NCI-H1417 treated with DMSO at 0.1 percent for 48 hours (cell line): ENCODE measurements at places on chromosomes 3 and 15.
A peak's percentile ranks its signal among the peaks of the same experiment; 100 is the strongest.

- DNase-seq, result no peak
Observed at GRCh38 chr3:14588425-14589112, 48.4 kb upstream of the GRIP2 start.

- no peak for DNase-seq
Observed at GRCh38 chr3:171881251-171881650, 38.1 kb downstream of the TMEM212 start.

- no peak for DNase-seq
Observed at GRCh38 chr3:23488618-23489017, 285.5 kb downstream of the UBE2E2 start.

GRCh38 chr3:151199554-151200438 is 3.2 kb downstream of the GPR171 start:
- no peak for DNase-seq

- DNase-seq, result no peak
Observed at GRCh38 chr15:100767001-100767825, 112.4 kb upstream of the ALDH1A3 start.

DNA sequence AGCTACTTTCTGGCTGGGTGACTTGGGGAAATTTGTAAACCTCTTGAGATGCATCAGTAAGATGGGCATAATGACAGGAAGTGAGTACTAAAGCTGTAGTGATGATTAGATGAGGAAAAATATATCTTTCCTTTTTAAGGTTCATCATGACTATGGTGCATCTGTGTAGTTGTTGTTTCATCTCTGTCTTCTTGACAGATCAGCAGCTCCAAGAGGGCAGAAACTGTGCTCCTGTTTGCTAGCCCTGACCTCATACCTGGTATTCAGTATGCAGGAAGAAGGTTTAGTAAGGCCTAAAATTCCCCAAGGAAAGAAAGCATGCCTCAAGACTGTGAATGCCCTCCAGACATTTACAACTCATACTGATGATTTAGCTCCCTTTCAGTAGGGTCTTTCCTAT is 82.5 kb upstream of the PSMD6 start:
- no peak for DNase-seq

DNA sequence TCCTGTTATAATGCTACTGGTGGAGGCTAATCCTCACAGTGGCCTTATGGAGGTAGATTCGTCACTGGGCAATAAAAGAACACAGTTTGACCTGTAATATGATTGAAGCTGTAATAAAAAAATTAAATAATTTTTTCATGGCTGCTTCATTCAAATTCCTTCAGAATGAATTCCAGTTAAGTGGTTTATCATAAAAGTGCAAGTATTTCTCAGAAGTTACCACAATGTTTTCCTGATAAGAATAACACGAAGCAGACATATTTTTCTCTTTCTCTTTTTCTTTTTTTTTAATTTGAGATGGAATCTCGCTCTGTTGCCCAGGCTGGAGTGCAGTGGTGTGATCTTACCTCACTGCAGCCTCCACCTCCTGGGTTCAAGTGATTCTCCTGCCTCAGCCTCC is 15.6 kb downstream of the B4GALT4 start:
- DNase-seq, result no peak

- no peak for DNase-seq
Observed at GRCh38 chr3:194906229-194906629, 220.5 kb downstream of the FAM43A start.

- DNase-seq, result no peak
Observed at GRCh38 chr15:60387321-60387720, 10.5 kb downstream of the ANXA2 start.

DNA sequence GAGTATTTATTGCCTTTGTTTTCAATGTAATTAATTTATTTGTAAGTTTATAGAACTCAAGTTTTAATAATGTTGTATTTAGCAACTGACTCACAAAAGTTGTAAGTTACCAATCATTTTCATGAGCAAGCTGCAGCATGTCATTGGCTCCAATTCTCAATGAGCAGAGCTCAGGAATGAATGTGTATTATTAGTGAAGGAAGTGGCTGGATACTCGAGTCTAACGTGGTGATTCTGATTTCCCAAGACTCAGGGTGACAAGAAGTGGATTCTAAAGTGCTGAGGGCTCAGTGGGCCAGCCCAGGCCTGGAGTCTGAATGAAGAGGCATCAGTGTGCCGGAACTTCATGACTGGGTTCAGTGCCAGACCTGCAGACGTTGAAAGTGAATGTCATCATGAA is 39.6 kb downstream of the CLDN11 start:
- no peak for DNase-seq

DNA sequence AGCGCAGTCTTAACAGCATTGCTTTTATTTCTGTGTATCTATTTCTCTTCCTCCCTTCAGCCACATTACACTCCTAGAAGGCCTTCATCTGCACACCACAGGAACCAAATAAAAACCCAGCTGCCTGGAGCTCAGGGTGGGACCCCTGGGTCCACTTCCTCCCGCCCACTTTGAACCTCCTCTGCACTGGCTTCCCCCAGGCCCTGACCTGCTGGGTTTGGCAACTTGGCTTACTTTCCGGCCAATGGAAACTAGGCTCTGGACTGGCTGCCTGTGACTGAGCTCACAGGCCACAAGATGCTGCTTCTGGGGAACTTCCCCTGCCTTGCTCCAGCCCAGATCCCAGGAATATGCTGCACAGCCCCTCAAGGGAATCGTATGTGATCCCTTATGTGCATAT is 89.8 kb downstream of the SEMA5B start:
- no peak for DNase-seq

- DNase-seq, result no peak
Observed at GRCh38 chr15:75577401-75578172, 1.5 kb downstream of the PTPN9 start.

GRCh38 chr3:160057331-160057730 is 68.7 kb downstream of the IL12A start:
- DNase-seq, result no peak

- no peak for DNase-seq
Observed at GRCh38 chr3:159924411-159924810, 64.2 kb upstream of the IL12A start.

DNA sequence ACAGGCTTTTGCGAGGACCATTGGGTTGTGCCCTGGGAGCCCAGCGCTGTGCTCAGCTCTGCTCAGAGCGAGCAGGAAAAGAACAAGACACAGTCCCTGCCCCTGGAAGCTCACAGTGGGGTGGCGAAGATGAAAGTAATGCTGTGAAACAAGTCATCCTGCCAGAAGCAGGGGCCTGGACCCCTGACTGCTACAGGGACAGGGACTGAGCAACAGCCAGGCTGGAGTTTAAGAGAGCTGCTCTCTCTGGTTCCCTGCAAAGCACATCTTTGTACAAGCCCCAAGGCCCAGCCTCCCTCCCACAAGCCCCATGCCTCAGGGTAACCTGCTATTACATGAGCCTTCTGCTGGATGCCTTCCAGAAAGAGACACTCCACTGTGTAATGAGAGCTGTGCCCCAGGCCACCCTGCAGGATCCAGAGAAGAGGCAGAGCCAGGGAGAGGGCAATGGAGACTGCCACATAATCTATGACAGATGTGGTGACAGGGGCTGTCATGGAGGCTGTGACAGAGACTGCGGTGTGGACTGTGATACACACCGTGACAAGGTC is 7.1 kb upstream of the HCN4 start:
- peak; percentile 52 for DNase-seq

- DNase-seq, result no peak
Observed at GRCh38 chr3:72487078-72487765, 361.0 kb downstream of the SHQ1 start.

DNA sequence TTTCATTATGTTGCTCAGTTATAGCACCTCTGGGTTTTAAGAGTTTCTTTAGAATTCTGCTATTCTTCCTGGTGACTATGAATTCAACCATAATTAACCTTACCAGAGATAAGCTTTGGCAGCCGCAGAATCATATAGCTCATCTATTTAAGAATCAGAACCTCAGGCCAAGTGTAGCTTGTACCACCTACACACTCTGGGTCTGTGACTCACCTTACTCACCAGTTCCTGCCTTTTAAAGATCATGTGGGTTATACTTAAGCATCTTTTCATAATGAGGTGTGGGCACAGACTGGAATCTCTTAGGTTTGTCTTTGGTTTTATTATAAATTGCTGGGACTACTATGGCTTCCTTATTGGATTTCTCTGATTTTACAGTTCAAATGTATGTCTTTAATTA is 21.9 kb downstream of the CDV3 start:
- DNase-seq, result no peak

- DNase-seq, result no peak
Observed at GRCh38 chr3:102181175-102181920, 253.5 kb upstream of the ZPLD1 start.

GRCh38 chr3:58528629-58529028 is 8.4 kb downstream of the ACOX2 start:
- no peak for DNase-seq

DNA sequence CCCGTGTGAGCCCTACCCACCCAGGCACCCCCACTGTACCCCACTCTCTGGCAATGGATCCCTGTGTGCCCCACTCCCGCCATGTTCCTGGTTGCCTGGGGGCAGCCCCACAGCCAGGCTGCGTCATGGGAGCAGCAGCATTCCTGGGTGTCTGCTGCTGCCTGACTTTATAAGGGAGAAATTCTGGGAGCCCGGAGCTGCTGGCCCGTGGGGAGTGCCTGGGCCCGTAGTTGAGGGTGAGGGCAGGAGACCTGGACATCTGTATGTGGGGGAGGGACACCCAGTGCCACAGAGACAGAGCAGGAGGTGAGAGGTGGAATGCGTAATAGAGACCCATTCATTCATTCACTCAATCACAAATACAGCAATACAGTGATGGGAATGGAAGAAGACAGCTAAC is 15.1 kb downstream of the CSPG4 start:
- no peak for DNase-seq

DNA sequence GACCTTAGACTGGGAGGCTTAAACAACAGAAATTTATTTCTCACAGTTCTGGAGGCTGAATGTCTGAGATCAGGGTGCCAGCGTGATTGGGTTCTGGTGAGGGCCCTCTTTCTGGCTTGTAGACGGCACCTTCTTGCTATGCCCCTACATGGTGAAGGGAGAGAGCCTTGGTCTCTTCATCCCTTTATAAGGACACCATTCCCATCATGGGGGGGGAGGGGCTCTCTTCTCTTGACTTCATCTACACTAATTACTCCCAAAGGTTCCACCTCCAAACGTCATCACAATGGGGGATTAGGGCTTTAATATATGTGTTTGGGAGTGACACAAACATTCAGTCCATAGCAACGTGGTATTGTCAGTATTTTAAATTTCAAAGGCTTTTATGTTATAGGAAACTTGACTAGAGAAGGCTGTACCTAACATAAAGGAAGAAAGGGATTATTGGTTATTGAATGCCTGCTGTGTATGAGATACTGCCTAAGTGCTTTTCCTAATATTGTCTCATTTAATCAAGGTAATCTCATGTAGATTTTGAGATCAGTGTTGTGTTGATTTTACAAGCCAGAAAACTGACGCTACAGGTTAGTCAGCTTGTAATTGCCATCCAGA is 20.9 kb downstream of the SYN2 start:
- no peak for DNase-seq

DNA sequence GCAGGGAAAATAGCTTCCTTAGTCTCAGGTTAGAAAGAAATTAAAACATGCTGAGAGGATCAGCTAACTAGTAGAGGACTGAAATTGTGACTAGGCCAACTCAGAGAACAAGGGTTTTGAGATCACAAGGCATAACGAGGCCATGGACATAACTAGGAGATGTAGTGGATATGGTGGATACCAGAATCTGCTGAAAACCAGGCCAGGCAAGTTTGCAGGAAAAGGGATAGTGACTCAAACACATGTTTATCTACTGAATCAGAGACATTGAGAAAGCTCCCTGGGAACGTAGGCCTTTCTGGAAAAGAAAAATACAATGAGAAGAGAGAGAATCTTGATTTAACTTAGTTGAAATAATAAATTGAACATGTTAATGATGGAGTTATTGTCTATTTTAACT is 326.5 kb upstream of the GBE1 start:
- DNase-seq, result no peak

DNA sequence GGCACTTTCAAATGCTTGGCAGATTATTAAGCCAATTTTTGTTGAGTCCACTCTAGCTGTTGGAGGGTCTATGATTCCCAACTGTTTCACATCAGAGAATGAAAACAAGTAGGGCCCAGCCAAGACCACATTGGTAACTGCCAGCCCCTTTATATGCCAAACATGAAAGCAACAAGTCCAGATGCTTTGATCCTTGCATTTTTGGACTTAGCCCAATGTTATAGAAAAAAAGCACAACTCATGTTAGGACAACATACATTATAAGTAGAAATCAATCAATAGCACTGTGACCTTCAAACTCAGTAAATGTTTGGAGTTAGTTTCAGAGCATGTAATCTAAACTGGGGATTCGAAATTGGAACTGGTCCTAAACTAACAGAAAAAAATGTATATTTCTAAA is 674.7 kb downstream of the MECOM start:
- DNase-seq, result no peak
